T-helper 22 cell (primary cell): ENCODE measurements at places on chromosomes 7 and 10.

DNA sequence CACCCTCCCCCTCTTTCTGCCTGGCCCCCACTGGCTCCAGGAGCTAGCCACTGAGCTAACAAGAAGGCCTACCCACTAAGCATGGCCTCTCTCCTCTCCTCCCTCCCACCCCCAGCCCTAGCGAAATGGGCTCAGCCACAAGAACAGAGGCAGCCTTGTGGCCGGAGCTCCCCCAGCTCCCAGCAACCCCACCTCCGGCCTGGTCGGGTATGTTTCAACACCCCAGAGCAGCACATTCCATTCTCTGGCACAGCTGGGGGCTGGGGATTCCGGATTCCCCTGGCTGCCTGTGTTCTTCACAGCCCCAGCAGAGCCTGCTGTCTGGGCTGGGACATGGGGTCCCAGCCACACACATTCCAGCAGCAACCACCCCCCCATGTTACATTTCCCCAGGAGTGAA lies 9.0 kb downstream of the SFRP5 start:
- DNase-seq = no peak

DNA sequence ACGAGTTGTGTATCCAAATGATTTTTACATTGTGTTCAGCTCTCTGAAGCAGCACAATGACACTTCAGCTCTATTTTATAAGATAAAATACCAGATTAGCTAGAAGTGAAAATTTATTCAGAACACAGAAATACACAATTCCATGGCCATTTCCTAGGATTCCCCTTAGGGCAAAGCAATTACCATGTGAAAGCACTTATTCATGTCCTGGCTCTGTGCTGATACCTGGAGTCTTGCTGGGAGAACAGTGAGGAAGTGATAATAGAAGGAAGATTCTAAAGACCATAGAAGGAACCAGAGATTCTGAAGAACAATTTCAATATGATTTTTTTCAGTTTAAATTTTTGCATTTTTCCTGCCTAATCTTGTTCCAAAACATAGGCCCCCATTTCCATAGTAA lies 657.4 kb upstream of the ZWINT start:
- no peak for DNase-seq

DNA sequence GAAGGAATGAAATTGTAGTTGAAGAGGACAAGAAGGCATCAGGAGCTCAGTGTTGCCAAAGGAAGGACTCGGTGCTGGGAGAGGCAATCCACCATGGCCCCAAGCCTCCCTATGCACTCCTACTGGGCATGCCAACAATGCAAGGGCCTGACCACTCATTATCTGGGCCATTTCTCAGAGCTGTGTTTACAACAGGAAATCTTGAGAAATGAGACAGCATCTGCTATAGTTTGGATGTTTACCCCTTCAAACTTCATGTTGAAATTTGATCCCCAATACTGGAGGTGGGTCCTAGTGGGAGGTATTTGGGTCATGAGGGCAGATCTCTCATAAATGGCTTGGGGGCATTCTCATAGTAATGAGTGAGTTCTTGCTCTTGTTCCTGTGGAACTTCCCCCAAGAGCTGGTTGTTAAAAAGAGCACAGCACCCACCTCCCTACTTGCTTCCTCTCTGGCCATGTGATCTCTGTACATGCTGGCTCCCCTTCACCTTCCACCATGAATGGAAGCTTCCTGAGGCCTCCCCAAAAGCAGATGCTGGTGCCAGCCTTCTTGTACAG lies 50.8 kb upstream of the AOAH start:
- no peak for DNase-seq

- DNase-seq = no peak
These were observed 435.6 kb upstream of the C7orf33 start for GRCh38 chr7:148155000-148155399.

DNA sequence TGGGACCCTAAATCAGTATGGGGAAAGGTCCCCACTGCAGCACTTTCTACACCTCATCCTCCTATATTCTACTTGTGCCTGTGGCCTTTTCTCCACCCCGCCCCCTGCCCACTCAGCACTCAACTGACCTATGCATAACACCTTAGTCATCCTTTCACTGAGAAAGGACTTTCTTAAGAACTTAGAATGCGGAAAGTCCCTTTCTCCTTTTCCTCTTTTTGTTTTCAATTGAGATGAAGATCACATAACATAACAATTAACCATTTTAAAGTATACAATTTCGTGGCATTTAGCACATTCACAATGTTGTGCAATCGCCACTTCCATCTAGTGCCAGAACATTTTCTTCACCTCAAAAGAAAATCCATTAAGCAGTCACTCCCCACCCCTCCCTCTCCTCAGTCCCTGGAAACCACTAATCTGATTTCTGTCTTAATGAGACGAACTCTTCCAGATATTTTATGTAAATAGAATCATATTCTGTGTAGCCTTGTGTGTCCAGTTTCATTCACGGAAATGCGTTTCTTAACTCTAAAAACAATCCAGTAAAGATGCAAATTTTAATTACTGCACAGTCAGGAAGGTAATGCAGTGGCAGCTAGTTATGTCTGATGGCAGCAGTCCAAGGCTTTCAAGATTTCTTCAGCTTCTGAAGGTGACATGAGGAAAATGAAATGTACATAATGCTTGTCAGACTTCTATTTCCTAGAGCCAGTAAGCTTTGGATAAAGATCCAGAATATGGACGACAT lies 41.7 kb downstream of the FAS start:
- DNase-seq = no peak

DNA sequence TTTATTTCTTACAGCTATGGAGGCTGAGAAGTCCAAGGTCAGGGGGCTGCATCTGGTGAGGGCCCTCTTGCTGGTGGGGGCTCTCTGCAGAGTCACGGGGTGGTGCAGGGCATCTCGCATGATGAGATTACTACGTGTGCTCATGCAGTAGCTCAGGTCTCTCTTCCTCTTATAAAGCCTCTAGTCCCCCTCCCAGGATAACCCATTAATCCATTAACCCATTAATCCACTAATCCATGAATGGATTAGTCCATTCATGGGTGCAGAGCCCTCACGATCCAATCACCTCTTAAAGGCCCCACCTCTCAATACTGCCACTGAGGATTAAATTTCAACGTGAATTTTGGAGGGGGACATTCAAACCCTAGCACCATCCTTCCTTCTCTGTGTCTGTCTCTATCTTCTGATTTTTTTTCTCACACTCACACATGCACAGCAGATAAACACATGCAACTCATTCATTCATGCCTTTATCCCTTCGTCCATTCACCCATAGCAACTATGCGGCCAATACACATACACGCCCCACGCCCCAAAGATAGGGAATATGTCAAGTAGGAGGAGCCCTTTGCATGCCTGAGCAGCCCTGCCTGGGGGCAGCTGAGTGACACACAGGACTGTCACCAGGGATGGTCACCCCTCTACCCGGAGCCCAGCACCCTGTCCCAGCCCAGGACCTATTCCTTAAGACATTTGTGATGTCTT lies 86.5 kb downstream of the C10orf105 start:
- no peak for DNase-seq

- peak; percentile 42 for DNase-seq
These were observed 700 bp downstream of the SMC3 start for GRCh38 chr10:110568055-110568735.

DNA sequence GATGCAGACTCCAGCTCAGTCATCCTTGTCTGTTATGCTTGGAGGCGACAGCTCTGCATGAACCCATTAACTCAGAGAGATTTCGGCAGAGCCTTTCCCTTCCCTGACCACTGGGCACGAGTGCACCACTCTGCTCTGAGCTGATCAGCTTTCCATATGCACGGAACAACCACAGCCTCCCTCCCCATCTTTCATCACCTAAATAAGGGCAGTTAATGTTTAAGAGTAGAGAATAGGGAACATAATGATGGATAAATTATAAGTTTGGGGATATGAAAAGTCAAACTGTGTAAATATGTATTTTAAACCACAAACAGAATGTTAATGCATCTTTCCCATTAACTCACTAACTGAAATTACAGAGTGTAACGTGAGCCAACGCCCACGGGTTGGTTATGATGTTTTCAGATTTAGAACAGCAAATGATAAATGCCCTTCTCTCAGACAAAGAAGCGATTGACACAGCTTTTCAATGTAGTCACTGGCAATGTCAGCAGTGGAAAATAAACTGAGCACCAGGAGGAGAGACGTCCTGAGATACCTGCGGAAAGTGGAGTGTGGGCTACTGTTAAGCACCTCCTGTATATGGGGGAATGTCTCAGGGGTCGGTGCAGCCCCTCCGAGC lies 658.2 kb downstream of the LRMDA start:
- no peak for DNase-seq

- no peak for DNase-seq
These were observed 503 bp upstream of the TRIP6 start for GRCh38 chr7:100866729-100867039.

GRCh38 chr7:29289156-29290021 lies 94.8 kb downstream of the CHN2 start:
- DNase-seq = no peak

GRCh38 chr10:88172159-88172558 lies 308.7 kb downstream of the PTEN start:
- DNase-seq = no peak

GRCh38 chr7:13104128-13104527 lies 416.7 kb downstream of the ARL4A start:
- no peak for DNase-seq
